ENCODE measurements at places on chromosomes 7 and 10.
A peak's percentile ranks its signal among the peaks of the same experiment; 100 is the strongest.

DNA sequence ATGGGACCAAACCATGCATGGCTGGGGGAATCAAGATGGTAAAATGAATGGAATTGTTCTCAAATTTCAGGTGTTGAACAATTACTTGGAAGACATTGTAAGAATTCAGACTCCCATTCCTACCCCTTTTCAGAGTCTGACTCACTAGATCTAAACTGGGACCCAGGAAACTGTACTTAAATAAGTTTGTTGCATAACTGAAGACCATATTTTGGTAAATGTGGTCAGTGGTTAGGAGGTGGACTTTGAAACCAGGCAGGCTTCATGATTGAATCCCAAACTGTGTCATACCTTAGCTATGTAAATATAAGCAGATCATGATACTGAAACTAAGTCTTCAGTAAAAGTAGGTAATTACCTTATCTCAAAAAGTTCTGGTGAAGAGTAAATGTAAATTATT lies 41.7 kb downstream of the ZWINT start:
- DNase-seq: no peak

- no peak for DNase-seq
Observed at GRCh38 chr10:102652170-102652916, 8.1 kb downstream of the TRIM8 start.

DNA sequence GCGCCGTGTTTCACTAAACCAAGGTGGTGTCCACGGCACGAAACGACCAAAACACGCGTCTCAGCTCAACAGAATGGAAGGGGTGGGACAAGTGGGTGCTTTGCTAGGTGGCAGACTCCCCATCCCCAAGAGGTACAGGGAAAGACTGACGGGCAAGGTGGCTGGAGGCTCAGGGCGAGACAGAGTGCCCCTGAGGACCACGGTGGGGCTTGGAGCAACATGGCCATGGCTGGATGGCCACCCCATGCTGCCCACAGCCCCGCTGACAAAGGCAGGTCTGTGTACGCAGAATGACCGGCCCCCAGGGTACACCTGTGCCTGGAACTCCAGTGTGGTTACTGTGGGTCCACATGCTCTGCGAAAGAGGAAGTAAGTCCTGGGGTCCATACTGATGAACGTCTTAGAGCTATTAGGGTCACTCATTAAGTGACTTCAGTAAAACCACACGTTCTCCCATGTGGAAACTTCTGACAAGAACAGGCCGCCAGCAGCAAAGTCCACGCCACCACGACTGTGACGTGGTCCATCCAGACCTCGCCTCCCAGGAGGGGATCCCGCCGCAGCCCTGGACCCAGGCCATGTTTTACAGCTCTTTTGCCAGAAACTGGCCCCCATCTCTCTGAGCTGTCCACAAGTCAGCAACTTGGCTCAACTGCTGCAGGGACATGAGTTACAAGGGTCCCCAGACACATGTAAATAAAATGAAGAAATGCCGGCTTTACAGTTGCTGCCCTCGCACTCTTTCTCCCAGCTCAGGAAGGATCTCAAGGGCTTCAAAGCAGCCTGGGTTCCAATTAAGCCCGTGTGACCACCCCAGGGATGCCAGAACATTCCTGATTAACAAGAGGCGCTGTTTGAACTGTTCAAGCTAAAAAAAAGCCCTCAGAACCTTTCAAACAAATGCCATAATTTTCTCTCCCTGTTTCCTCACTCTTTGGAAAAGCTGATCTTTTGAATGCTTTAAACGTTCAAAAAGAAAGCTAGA lies 66.8 kb downstream of the MAD1L1 start:
- no peak for DNase-seq

GRCh38 chr7:141073641-141074161 lies at the start of gene TMEM178B:
Gene TMEM178B (plus strand): TSS chr7:141074064.
- no peak for DNase-seq

DNA sequence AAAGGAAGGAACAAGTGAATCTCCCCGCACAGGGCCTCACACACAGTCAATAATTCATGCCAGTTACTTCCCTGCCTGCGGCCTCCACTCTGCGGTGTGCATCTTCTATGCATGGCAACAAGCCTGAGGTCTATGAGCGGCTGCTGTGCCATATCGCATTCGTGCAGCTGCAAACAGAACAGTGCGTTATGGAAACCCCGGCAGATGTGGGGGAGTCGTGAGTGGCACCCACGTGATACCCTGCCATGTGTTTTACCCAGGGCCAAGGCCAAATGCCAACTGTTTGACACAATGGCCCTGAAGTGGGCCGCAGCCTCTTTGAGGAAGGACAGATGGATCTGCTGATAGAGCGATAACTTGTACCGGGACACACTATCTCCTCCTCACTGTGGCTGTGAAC lies 13.4 kb downstream of the TNS3 start:
- DNase-seq: no peak

DNA sequence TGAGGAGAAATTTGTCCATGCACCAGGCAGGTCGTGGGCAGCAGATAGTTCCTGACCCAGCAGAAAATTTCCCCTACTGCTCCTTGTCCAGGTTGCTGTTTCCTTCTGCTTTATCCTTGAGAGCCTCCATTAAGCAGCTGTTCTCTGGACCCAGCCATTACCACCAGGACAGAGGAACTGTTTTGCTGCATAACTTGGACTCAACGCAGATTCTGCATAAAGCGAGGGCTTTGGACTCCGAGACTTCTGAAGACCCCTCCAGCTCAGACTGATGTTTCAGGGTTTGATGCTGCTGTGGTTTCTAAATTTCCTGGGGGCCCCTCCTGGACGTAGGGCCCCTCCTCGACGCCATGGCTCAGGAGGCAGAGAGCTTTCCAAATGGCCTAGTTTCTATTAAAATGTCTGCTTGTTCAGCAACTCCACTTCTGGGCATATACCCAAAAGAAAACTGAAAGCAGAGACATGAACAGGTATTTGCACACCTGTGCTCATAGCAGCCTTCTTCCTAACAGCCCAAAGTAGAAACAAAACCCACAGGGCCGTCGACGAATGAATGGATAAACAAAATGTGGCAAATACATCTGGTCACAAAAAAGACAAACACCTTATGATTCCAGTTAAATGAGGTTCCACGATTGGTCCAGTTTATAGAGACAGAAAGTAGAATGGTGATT lies 28.3 kb upstream of the LMTK2 start:
- DNase-seq: no peak

DNA sequence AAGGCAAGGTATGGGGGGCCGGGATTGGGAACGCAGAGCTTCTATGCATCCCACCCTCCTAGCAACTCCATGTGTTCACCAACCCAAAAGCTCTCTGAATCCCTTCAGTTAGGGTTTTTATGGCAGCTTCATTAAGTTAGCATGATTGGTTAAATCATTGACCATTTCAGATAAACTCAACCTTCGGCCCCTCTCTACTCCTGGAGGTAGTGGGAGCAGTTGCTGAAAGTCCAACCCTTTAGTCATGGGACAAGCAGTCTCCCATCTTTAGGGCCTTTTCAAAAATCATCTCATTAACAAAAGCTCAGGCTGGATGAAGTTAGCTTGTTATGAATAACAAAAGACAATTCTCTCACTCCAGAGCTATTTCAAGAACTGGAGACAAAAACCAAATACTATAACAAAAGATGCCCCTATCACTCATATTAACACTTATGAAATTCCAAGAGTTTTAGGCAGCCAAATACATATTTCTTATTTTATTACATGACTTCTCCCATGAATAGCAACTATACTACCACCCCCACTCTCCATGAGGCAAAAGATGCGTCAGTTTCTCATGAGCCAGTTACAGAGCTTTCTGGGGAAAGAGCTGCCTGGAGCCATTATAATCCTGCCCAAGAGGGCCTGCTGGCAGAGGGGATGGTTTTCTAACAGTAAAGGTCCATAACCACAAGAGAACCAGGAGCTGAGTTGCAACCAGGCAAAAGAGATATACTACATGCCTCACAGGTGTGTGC lies 44.6 kb downstream of the SLC16A12 start:
- no peak for DNase-seq

- peak; percentile 28 for DNase-seq
Observed at GRCh38 chr10:129030996-129031843, 435.8 kb upstream of the MGMT start.

GRCh38 chr10:101828766-101829551 lies 10.7 kb upstream of the OGA start:
- DNase-seq: no peak

DNA sequence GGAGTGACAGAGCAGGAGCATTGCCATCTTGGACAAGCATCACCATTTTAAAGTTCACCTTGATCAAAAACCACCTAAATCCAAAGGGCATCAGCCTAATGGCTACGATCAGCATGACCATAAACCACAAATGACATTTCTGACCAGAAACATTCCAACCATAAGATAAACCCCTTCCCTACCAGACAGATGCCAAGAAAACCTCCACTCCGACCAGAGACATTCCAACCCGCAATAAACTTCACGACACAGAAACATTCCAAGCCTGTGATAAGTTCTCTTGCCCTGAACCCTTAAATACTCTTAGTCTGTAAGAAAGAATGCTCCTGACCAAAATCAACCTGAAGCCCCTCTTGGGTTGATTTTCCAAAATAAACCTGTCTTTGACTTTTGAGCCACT lies 606.9 kb downstream of the POM121L12 start:
- DNase-seq: no peak

GRCh38 chr7:158947627-158948026 lies 91.3 kb downstream of the DYNC2I1 start:
- no peak for DNase-seq

GRCh38 chr10:87596351-87596750 lies 63.3 kb upstream of the PAPSS2 start:
- no peak for DNase-seq

GRCh38 chr10:92366412-92367021 lies 75.5 kb downstream of the MARCHF5 start:
- DNase-seq: no peak

- no peak for DNase-seq
Observed at GRCh38 chr10:29183301-29183945, 105.4 kb upstream of the LYZL1 start.

- DNase-seq: no peak
Observed at GRCh38 chr7:8343556-8343955, 81.6 kb upstream of the ICA1 start.

DNA sequence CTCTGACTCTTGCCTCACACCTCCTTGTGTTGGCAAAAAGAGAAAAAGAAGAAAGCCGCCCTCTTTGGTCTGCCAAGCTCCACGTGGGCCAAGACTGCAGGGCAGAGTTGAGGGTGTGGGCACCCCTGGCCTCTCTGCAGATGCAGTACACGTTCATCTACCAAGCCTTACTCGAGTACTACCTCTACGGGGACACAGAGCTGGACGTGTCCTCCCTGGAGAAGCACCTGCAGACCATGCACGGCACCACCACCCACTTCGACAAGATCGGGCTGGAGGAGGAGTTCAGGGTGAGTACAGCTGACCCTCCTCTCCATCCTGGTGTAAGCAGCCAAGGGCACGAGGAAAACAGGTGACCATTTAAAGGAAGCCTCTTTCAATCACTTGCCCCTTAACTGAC lies 56.1 kb downstream of the MKI67 start:
- DNase-seq: no peak

DNA sequence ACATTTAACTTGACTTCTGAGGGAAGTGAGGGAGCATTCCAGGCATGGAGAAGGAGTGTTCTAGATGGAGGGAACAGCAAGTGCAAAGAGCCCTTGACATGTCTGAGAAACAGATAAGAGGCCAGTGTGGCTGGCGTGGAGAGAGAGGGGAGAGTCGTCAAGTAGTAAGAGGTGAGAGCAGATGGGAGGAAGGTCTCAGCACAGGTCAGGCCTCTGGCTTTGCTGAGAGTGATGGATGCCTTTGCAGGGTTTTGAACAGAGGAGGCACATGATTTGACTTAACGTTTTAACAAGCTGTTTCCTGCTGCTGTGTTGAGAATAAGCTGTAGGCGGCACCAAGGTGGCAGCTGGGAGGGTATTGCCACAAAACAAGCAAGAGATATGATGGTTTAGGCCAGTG lies 97.2 kb downstream of the KAT6B start:
- DNase-seq: no peak

GRCh38 chr7:116736927-116737715 lies 65.1 kb downstream of the MET start:
- DNase-seq: no peak
